ENCODE measurements at places on chromosomes 13 and 19.

DNA sequence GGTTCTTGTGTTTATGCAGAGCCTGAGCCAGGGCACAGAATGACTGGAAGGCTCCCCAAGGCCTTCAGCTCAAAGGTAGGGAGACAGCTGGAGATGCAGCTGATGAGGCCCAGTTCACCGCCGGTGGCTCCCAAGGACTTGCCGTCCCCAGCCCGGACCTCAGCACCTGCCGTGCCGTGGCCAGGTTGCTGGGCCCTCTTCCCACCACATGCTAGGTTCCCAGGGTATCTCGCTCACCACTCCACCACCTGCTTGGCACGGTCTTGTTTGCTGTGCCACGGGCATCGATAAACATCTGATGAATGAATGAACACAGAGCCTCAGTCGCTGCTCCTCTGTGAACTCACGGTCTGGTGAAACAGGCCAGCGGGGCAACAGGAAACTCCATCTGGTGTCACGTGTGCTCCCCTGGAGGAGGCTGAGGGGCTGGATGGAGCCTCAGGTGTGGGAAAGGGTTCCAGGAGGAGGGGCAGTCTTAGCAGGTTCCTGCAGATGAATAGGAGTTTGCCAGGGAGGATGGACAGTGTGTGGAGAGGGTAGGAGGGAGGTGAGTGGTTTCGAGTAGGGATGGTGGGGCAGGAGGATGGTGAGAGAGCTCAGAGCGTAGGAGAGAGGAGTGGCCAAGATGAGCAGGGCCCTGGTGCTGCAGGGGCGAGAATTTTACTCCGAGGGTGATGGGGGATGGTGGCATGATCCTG lies 3.6 kb upstream of the KLK14 start:
- DNase-seq: no peak

DNA sequence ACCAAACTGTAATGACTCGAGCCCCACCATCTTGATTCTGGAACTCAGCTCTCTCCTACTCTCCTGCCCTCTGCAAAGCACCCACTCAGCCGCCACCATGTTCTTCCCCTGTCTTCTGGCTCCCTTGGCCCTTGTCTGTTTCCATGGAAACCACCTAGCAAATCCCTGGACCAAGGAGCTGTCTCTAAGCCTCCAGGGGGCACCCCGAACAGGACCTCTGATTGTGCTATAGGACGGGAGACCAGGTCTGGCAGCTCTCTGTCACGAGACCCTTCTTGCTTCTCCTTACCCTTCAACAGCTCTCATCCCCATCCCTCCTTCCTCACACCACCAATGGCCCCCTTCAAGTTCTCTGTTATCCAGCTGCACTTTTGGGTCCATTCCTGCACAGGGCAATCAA lies 277.7 kb upstream of the ZNF507 start:
- no peak for DNase-seq

DNA sequence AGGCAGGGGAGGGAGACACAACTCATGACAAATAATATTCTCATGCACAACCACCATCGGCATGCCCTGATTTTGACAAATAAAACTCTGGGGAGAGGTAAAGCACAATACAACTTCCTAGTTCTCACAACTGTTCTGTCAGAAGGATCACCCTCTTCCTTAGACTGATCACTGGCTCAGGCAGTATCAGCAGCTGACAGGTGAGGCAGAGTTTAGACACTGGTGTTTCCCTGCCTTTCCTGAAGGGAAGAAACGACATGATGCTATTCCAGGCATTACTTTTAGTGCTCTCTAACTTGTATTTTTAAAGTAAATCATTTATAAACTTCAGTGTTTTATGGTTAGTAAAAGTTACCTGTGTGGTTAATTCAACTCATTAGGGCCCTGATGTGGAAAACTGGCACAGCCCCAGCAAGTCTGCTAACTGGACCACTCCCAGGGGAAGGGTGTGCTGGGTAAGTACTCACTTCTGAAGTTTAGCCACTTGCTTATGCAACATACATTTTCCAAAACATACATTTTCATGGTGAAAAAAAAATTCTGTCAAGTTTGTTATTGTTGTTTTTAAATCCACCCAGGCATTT lies 82.8 kb downstream of the CRYL1 start:
- DNase-seq: no peak

DNA sequence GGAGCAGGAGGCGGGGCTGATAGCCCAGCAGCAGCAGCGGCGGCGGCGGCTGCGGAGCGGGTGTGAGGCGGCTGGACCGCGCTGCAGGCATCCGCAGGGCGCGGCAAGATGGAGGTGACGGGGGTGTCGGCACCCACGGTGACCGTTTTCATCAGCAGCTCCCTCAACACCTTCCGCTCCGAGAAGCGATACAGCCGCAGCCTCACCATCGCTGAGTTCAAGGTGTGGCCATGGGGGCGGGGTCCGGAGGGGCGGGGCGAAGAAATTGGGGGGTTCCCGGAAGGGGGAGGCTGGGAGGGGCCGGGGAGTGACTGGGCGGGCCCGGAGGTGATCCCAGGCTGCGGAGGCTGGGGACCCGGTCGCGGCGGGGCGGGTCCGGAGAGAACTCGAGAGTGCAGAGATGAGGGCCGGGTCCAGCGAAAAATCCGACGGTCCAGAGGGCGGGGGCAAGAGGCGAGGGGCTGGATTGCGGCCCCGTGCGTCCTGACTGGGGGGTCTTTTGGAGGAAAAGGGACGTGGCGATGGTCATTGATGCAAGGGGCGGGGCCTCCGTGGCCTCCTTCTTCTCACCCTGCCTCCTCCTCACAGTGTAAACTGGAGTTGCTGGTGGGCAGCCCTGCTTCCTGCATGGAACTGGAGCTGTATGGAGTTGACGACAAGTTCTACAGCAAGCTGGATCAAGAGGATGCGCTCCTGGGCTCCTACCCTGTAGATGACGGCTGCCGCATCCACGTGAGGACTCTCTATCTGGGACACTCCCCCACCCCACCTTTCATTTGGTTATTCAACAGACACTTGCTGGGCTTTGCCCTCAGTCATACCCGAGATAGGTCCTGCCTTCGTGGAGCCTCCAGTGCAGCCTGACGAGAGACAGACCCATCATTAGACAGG lies at the start of gene TBCB:
TBCB (plus strand) TSS at position 16 of the 891 bp plus-strand sequence; CDS start at position 109, 93 bp downstream.
- DNase-seq: no peak

- DNase-seq: no peak
These were observed 13.0 kb downstream of the ZNF490 start for GRCh38 chr19:12597594-12597993.

DNA sequence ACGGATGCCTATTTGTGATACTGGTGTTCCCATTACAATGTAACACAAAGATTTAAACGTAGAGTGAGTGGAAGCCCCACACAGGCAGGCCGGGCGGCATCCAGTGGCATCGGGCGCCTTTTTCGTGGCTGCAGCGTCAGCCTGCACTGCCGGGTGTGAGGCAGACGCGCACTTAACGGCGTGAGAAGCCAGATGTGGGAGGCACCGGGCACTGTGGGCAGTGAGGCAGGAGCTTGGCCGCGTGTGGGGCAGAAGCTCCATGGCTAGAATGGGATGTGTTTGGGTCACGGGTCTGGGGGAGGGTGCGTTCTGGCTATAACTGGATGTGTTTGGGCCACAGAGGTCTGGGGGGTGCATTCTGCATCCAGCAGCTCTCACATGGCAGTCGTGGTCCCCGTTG lies 63.1 kb upstream of the F7 start:
- DNase-seq: no peak

DNA sequence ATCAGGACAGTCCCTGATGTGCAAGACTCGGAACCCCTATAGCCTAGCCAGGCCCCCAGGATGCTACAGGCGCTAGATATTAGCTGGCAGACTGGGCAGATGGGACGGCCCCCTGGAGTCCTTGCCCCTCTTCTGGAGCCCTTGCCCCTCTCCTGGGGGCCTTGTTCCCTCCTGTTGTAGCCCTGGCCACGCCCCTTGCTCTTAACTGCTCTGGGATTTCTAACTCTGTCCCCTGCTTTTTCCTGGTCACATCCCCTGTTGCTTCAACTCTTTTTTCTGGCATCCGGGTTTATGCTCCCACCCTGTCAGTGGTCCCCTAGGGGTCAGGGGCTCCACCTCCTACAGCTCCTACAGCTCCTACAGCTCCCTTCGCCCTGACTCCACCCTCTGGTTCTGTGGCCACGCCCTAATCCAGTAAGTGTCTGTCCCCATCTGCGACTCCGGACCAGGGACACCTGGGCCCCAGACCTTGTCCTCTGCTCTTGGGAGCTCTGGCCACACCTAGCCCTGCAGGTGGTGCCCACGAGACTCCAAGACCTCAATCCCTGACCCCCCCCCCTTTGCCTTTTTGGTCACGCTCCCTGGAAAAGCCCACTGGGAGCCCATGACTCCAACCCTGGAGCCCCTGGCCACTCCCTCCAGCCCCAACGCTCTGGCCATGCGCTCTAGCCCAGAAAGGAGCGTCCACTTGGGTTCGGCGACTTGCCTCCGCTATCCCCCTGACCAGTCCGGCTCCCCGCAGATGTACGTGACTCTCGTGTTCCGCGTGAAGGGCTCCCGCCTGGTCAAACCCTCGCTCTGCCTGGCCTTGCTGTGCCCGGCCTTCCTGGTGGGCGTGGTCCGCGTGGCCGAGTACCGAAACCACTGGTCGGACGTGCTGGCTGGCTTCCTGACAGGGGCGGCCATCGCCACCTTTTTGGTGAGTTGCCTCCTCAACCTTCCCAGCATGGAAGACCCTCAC lies 6.8 kb downstream of the PLPPR2 start:
- no peak for DNase-seq

GRCh38 chr19:33085570-33086128 lies 4.7 kb downstream of the GPATCH1 start:
- no peak for DNase-seq
